ENCODE measurements at places on chromosomes 1 and 21.

- DNase-seq = peak; percentile 20
Measured at GRCh38 chr1:56915960-56916359, 49.9 kb downstream of the C8B start.

DNA sequence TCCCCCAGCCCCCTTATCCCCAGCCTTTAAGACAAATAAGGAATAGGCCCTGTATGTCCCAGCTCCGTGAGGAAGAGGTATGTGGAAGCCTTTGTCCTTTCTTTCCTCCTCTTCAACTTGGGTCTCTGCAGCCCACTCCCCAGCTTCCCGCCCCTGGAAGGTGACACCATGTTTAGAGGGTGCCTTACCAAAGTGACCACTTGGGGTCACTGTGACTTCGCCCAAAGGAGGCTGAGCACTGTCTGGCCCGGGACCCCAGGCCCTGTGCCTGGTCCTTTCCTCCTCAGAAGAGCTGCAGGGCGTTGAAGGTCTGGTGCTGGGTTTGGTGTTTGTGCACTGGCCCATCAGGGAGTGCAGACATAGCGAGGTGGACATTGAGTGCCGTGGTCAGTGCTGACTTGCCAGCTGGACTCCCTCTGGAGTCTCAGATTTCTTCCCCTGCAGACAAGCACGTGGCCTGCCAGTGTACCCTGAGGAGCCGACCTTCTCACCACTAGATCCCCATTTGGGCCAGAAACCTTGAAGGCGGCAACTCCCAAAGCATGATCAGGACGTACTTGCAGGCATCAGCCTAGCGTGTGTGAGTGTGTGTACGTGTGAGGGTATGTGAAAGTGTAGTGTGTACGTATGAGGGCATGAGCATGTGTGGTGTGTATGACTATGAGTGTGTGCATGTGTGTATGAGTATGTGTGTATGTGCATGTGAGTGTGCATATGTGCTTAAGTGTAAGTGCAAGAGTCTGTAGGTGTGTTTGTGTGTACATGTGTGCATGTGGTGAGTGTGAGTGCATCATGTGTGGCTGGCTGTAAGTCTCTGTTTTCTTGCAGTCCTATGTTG lies 181.4 kb upstream of the KIAA0040 start:
- no peak for DNase-seq

GRCh38 chr1:7256526-7256925 lies 471.3 kb downstream of the CAMTA1 start:
- DNase-seq = no peak

DNA sequence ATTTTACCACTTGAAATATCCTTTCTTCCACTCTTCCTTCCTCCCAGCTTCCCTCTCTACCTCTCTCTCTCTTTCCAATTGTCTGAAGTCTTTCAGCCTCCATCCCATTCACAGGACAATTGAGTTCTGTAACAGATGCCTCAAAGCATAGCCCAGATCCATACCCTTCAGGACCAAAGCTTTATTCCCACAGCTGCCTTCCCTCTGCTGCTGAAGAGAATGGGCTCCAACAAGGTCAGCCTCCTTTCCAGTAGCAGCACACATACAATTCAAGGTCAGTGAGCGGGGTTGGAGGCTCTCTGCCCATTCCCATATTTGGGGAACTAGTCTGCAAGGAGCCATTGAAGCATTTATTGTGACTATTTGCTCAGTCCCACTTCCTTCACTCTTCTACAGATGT lies 179.9 kb downstream of the DPYD start:
- no peak for DNase-seq

GRCh38 chr1:224703702-224704101 lies 87.6 kb downstream of the CNIH3 start:
- no peak for DNase-seq

DNA sequence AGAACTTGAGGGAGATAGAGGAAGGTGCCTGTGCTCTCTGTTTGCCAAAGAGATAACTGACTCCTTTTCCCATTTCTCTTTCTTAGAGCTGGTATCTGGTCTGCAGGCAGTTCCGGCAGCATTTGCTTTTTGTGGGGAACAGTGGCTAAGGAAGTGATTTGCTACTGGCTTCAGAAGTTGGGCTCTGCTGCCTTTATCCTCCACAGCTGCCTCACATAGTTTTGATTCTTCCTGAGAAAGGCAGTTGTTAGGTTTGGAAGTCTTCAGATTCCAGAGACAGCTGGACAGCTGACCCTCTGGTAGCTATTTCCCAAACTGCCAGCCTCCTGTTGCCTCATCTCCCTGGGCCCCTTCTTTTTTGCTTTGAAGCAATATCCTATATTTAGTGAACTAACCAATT lies 62.6 kb upstream of the MACF1 start:
- no peak for DNase-seq

GRCh38 chr1:118247593-118247992 lies 62.6 kb upstream of the SPAG17 start:
- DNase-seq = peak; percentile 5

- peak; percentile 82 for DNase-seq
Measured at GRCh38 chr21:41678016-41678923, 88.6 kb downstream of the RIPK4 start.

- DNase-seq = no peak
Measured at GRCh38 chr21:25425156-25425555, 182.1 kb downstream of the MRPL39 start.

DNA sequence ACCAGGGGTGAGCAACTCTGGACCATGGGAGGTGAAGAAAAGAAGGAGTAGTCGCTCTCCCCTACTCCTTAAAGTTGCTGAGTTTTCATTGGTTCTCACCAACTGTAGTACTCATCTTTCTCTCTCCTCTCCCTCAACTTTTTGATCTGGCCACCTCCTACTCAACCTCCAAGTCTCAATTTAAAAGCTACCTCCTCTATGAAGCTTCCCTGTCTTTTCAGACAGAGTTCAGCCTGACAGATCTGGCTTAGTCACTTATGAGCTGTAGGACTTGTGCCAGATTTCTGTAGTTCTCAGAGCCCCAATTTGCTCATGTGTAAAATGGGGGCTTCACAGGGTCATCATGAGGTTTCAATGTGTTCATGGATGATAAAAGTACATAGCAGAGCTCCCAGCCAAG lies 34.5 kb upstream of the HTR1D start:
- no peak for DNase-seq

DNA sequence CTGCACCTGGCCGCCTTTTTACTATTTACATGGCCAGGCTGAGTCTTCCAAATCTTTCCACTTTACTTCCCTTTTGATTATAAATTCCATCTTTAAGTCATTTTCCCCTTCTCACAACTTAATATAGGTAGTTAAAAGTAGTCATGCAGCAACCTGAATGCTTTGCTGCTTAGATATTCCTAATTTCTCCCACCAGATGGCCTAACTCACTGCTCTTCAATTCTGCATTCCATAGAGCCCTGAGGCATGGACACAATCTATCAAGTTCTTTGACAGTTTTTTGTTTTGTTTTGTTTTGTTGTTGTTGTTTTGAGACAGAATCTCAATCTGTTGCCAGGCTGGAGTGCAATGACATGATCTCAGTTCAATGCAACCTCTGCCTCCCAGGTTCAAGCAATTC lies 21.7 kb upstream of the FAAH start:
- peak; percentile 45 for DNase-seq

DNA sequence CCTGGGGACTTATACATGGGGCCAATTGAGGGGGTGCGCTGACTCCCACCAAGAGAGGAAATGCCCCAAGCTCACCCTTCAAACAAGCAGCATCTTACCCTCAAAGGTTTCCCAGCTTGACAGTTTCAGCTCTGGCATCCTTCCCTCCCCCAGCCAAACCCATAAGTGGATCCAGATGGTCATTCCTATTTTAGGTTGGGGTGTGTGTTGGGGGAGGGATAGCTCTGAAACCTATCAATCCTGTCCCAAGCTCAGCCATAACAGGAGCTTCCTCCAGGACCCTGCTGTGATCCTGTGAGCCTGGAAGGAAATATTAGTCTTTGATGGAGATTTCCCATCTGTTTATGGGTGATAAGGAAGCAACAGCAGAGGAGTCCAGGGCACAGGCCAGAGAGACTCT lies 3.4 kb upstream of the TMEM222 start:
- no peak for DNase-seq

DNA sequence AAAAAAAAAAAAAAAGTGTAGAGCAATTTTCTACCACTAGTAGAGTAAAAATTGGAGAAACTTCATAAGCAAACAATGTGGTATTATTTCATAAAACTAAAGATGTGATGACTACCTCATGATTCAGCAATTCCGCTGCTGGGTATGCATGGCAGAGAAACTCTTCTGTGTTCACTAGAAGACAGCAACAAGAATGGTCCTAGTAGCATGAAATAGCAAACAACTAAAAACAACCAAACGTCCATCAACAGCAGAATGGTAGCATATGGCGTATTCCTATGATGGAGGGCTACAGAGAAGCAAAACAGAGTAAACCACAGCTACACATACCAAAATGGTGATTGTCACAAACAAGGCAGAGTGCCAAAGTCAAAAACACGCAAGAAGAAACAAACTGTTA lies 18.9 kb downstream of the HTR1D start:
- DNase-seq = peak; percentile 52

- no peak for DNase-seq
Measured at GRCh38 chr1:64809309-64809708, 64.4 kb downstream of the RAVER2 start.

- no peak for DNase-seq
Measured at GRCh38 chr1:66433611-66434010, 100.3 kb upstream of the SGIP1 start.

- DNase-seq = no peak
Measured at GRCh38 chr21:26154753-26155152, 15.8 kb downstream of the APP start.

- no peak for DNase-seq
Measured at GRCh38 chr1:3290915-3291314, 163.6 kb upstream of the ARHGEF16 start.

DNA sequence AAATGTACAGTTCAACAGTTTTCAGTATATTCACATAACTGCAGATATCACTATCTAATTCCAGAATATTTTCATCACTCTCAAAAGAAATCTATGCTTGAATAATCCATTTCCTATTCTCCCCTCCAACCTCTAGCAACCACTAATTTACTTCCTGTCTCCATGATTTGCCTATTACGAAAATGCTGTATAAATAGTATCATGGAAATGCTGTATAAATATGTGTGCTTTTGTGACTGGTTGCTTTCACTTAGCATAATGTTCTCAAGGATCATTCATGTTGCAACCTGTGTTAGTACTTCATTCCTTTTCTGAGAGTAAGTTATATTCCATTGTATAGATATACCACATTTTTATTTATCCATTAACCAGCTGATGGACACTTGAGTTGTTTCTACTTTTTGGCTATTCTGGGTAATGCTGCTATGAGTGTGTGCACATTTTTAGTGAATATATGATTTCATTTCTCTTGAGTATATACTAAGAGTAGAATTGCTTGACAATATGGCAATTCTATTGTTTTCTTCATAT lies 115.6 kb downstream of the TNFSF18 start:
- no peak for DNase-seq

- DNase-seq = no peak
Measured at GRCh38 chr1:64005801-64006200, 197.6 kb upstream of the UBE2U start.

DNA sequence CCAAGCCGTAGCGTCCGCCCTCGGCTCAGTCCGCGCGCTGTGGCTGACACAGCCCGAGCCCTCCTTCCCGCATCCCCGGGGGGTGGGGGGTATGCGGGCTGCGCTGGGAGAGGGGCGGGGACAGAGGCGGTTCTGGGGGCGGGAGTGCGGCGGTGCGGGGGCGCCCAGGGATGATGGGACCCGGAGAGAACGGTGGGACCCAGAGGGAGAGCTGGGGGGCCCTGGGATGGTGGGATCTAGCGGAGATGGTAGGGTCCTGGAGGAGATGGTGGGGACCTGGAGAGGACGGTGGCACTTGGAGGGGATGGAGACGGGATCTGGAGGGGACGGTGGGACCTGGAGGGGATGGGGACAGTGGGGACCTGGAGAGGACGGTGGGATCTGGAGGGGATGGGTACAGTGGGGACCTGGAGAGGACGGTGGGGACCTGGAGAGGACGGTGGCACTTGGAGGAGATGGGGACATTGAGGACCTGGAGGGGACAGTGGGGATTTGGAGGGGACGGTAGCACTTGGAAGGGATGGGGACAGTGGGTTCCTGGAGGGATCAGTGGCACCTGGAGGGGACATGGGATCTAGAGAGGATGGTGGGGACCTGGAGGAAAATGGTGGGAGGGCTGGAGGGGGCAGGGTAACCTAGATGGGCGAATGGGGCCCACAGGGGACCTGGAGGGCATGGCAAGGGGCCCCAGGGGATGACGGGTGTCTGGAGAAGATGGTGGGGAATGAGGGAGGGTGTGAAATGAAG lies 477 bp downstream of the SNAP47 start:
- no peak for DNase-seq

DNA sequence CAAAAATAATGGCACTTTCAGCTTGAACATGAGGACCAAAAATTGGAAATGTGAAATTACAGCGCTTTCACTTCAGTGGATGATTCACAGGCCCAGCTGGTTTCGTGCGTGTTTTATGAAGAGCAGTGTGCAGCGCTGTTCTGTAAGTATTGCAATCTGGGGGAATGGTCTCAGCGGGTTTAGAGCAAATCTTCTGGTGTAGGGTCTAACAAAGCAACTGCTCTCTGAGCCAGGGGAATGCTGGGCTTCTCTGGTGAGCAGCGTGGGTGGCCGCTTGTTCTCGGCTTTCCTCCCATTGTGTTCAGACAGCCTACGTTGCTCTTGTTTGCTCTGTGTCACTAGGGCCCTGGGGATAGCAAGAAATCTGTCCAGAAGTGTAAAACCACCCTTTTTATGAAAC lies 42.4 kb upstream of the GADD45A start:
- DNase-seq = no peak

- DNase-seq = no peak
Measured at GRCh38 chr1:160451119-160451858, 50.9 kb downstream of the VANGL2 start.

GRCh38 chr1:167904652-167905130 lies 9.2 kb downstream of the ADCY10 start:
- DNase-seq = peak; percentile 22

- no peak for DNase-seq
Measured at GRCh38 chr1:13708380-13708982, 8.5 kb downstream of the PRDM2 start.

GRCh38 chr1:201452866-201453265 lies 16.1 kb downstream of the PHLDA3 start:
- DNase-seq = no peak

- DNase-seq = no peak
Measured at GRCh38 chr1:21287905-21288514, 2.3 kb downstream of the ECE1 start.

DNA sequence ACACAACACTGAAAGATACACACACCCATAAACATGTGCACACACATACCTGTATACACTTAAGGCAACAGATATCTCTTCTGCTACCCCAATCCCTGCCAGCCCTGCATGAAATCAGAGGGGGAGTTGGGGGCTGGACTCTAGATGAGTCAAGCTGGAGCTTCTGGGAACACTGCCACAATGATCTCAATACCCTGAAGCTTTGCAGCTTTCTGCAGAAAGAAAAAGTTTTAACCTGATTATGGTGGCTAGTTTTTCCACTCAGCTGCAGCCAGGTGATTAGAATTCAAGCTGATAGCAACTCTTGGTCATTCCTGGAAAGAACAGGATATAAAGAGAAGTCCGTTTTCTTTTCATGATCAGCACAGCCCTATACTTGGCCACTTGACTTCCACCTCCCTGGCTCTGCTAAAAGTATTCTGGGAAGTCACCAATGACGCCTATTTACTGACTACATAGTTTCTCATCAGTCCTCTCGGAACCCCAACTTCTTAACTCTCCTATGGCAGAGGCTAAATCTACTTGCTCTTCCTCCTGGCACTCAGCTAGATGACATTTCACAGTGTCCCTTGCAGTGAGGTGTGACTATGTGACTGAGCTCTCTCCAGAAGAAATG lies 20.7 kb upstream of the DNASE2B start:
- DNase-seq = peak; percentile 27
